GM18507 (cell line): ENCODE measurements at places on chromosomes 5 and 9.

DNA sequence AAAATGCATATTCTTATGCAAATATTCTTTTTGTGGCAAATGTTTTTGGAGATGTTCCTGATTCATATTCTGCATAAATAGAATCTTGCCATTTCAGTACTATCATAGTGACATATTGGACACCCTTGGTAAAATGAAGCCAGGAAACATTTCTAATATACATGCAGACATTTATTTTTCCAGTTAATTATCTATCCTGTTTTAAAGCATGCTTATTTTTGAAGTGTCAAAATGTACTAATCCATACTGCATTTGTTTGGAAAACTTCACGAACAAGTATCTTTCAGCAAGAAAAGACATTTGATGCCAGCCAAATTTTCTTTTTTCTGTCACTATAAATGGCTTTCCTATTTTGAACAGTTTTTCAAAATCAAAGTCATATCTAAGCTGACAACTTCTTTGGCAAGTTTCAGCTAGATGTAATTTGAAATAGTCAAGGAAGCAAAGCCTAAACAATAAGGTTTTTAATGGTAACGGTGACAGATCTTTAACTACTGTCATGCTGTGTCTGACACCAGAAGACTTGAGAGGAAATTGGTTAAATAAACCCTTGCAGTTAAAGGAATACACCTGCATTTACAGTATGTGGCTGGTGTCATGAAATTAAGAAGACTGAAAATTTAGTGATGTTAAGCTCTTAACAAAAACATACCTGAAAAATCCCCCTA is 284.3 kb downstream of the TLE1 start:
- no peak for DNase-seq

- DNase-seq = no peak
Measured at GRCh38 chr9:134642385-134643181, 980 bp downstream of the COL5A1 start.

DNA sequence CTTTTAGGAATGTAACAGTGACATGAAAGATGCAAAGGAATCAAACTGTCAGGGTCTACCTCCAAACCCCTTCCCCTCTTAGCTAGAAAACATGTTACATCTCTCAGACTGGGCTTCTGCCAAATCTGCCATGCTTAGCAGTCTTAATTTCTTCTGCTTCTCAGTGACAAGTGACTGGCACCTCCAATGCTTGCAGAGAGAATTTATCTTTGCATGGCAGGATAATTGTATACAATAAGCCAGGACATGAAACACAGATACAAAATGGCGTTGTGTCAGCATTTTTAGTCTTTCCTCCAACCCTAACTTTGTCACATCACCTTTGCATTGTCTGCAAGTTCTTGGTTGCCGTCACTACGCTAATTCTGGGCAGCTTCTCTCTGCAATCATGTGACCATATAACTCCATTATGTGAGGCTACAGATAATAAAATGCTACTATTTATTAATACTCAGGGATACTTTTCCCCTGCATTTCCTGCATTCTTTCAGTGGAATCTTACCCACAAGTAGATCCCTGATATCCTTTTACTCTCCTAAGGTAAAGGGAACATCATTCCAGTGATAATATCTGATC is 89.8 kb downstream of the PLCXD3 start:
- no peak for DNase-seq

GRCh38 chr5:28329176-28329575 is 1290.8 kb upstream of the CDH9 start:
- no peak for DNase-seq

- no peak for DNase-seq
Measured at GRCh38 chr9:38683336-38683735, 36.6 kb downstream of the FAM240B start.

DNA sequence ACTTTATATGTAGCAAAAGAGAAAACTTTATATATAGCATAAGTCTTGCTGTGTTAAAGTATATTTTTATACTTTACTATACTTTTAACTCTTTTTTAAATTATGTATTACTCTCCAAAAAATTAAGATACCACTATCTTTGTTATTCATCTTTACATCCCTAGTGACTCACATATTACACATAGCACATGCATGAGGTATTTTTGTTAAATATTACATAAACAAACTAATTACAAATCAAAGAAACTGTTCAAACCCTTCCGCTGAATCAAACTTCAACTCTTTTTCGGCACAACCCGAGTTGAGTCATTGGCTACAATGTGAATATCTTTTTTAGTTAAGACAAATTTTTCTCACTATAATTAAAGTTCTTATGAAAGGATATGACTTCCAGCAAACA is 32.1 kb downstream of the NADK2 start:
- DNase-seq = no peak

- no peak for DNase-seq
Measured at GRCh38 chr5:10308844-10309243, 1.1 kb upstream of the CMBL start.

GRCh38 chr9:129692534-129692933 is 27.1 kb downstream of the PRRX2 start:
- no peak for DNase-seq

DNA sequence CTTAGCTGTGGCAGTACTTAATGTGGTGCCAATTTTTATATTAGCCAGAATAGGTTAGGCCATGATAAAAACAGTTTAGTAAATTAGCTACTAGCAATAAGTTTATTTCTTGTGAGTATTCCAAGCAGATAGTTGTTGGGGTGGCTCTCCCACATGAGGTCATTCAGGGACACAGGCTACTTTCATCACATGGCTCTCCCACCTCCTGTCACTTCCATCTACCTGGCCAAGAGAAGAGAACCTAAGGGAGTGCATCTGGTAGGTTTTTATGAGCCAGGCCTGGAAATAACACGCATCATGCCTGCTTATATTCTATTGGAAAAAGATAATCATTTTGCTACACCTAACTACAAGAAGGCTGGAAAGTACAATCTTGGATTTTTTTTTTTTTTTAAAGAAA is 161.4 kb upstream of the CCNH start:
- DNase-seq = no peak

GRCh38 chr9:18673179-18673578 is 199.2 kb downstream of the ADAMTSL1 start:
- no peak for DNase-seq

DNA sequence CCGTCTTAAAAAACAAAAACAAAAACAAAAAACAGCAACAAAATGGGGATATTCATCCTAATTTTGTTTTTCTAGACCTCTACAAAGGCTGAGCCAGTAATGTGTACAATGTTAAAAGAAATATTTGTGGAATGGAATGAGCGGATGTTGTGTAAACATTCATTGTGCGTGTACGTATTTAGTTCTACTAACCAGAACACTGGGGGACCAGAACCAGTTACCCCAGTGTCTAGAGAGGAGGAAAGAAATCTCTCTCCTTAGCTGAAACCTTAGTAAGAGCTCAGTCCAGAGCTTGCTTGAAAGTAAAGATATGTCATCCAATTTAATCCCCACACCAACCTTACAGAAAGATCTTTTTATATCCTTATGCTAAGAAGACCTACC is 106.7 kb upstream of the CPEB4 start:
- no peak for DNase-seq

- no peak for DNase-seq
Measured at GRCh38 chr9:33791117-33791516, 4.2 kb upstream of the PRSS3 start.

DNA sequence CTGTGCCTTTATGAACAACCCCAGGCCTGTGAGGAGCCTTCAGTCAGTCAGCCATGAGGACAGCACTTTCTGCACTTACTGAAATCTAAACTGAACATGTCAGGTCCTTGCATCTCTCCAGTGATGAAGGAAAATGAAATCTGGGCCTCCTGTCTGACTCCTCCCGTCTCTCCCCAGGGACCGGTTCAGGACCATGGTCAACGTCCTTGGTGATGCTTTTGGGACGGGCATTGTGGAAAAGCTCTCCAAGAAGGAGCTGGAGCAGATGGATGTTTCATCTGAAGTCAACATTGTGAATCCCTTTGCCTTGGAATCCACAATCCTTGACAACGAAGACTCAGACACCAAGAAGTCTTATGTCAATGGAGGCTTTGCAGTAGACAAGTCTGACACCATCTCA is 77.0 kb upstream of the PLPP6 start:
- no peak for DNase-seq

- DNase-seq = no peak
Measured at GRCh38 chr5:153952893-153953292, 85.8 kb downstream of the FAM114A2 start.

DNA sequence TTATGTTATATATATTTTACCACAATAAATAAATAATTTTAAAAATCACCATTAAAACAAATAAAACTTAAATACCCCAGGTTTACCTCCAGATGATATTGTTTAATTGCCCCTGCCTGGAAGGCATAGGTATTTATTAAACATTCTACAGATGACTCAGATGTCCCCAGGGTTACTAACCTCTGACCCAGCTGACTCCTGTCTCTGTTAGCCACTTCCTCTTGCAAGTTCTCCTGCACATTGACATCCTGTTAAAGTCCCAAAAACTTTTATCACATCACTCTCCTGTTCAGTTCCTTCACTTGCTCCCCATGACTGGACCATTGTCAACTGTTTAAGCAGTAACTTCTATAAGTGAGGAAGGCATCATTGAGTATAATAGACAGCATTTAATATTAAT is 37.0 kb upstream of the RAB3C start:
- peak; percentile 25 for DNase-seq

DNA sequence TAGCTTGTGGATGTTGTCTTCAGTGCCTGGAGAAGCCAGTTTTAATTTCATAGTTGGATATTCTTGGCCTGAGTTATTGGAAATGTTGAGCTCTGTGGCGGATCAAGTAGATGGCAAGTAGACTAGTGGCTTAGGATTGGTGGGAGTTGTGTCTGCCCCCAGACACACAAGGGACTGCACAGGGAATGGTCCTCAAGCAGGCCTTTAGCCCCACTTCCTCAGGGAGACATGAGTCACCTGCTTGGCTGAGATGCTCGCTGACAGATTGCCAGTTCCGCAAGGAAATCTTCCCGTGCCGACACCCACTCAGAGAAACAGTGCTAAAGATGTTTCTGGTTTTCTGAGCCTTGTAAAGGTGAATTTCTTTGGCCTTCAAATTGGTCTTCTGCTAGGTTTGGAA is 18.8 kb upstream of the CATSPER3 start:
- DNase-seq = no peak

GRCh38 chr5:83370957-83371356 is 100.6 kb upstream of the VCAN start:
- no peak for DNase-seq

DNA sequence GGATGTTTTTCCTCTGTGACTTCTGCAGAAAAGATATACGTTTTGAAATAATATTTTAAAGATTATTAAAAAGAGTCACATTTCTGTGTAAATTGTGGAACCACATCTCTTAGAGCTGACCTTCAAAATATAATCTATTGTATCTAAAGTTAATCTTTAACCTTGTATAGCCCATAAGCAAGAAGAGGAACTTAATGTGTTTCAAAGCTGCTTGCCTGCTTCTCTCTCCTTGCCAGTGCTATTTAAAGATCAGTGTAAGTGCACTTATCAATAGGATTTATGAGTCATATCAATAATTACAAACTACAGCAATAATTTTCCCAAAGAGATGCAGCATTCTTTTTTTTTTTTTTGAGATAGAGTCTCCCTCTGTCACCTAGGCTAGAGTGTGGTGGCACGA is 29.4 kb upstream of the GDA start:
- DNase-seq = no peak

DNA sequence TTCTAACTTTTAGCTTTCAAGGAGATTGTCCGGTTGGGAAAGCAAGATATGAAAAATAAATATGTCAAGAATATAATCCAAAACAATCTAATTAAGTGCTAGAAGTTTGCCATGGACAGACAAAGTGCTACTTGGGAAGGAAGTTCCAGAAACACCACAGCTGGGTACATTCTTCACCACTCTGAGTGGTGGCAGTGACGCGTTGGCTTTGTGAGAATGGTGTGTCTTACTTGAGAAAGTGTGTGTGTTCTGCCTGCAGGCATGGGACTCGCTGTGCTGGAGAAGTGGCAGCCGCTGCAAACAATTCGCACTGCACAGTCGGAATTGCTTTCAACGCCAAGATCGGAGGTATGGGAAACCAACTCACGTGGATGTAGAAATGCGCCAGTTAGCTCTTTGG is 177.2 kb downstream of the PCSK5 start:
- DNase-seq = no peak

DNA sequence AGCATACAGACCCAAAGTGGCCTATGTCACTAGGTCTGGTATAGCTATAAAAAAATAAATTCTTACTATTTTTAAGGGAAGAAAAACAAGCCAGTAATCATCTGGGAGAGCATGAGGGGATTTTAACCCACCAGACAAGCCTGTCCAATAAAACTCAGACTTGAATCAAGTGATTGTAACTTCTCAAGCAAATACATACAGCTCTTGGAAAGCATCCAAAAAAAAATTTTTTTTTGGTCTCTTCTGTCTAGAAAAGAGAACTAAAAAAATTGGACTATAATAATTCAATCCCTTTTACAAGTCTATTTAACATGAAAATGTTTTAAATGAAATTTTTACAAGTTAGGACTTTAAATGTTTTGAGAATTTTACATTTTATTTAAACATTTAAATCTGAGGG is 61.7 kb downstream of the FBXL17 start:
- DNase-seq = no peak

- DNase-seq = no peak
Measured at GRCh38 chr5:180399401-180400215, 46.5 kb upstream of the GFPT2 start.

DNA sequence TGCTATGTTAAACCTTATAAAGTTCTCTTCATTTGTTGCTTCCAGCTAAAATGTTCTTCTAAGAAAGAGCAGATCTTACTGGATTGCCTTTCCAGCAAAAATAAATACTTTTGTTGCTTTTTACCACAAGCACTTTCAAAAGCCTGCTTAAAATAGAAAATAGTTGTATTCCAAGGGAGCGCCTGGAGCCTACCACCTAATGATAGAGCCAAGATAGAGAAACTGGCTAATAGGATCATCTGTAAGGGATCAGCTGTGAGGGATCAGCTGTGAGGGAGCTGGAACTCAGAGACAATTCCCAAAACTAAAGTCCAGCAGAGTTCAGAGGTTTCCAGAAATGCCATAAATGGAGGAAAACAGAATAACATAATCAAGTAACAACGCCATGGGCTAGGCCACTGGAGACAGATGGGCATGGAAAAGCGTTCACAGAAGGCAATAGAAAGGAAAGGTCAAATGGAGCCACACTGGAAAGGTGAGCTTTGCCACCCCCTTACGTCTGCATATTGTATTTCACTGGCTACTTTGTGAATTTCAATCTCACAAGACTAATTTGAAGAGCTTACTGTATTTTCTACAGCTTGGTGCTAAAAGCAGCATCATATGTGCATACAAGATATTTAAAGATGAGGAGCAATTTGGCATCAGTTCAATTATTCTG is 140.6 kb upstream of the TLE4 start:
- no peak for DNase-seq

- DNase-seq = no peak
Measured at GRCh38 chr5:159481751-159482150, 151.5 kb upstream of the IL12B start.

DNA sequence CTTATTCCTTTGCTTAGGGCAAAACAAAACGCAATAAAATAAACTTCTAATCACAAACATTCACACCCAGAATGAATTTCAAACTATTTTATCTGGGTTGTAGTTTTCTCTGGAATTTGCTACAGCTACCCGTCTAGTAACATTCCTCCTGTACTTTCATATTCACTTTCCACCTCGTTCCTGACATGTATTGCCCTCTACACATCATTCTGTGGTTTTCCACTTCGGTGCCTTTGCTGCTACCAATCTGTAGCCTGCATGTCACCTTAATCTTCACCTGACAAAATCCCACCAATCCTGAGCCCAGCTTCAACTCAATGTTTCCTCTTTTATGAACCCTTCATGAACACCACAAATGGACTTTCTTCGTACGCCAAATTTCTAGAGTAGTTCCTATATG is 694.1 kb upstream of the C9orf72 start:
- no peak for DNase-seq

GRCh38 chr5:139651043-139651834 is 3.1 kb downstream of the CXXC5 start:
- no peak for DNase-seq
